ENCODE measurements at places on chromosomes 4 and X.
A peak's percentile ranks its signal among the peaks of the same experiment; 100 is the strongest.

- DNase-seq = no peak
Measured at GRCh38 chrX:155094468-155095061, 23.3 kb downstream of the BRCC3 start.

- DNase-seq = no peak
Measured at GRCh38 chr4:21726255-21726815, 222.2 kb downstream of the KCNIP4 start.

- peak; percentile 92 for DNase-seq
Measured at GRCh38 chrX:63754860-63755579, 30.0 kb downstream of the ARHGEF9 start.

DNA sequence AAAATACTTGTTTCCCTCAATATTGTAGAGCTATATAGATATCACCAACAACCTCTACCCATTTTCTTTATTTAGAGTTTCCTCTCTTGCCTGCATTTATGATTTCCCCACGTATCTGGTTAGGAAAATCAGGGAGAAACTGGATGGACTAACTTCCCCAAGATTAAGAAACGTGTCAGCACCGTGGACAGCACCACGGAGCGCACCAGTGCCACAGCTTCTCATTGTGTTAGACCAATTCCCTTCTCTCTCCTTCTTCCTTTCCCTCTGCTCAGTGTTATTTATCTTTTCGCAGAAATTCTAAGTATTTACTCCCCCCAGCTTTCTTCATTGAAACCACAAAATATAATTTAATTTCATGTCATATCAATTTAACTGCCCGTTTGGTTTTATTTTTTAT, 568.6 kb upstream of the BOD1L1 start:
- no peak for DNase-seq

GRCh38 chr4:145216535-145216934, 36.1 kb upstream of the OTUD4 start:
- no peak for DNase-seq

DNA sequence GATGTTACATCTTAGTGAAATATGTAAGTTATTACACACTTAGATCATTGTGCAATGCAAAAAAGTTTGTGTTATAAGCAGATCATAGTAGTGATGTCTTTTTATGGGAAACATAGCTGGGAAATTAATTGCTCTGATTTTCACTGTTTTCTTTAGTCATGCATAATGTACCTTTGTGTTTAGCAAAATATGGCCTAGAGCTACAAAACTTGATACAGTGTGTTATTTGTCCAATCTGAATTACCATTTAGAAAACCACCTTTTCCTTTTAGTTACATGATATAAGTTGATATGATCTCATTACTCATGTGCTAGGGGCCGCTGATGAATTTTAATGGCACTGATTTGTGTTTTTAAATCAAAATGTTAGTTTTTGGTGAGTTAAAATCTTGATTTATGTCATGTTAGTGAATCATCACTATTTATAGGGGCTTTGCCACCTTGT, 2.0 kb downstream of the BMPR1B start:
- DNase-seq = no peak

- DNase-seq = no peak
Measured at GRCh38 chrX:72094894-72095293, 36.8 kb downstream of the RTL5 start.

DNA sequence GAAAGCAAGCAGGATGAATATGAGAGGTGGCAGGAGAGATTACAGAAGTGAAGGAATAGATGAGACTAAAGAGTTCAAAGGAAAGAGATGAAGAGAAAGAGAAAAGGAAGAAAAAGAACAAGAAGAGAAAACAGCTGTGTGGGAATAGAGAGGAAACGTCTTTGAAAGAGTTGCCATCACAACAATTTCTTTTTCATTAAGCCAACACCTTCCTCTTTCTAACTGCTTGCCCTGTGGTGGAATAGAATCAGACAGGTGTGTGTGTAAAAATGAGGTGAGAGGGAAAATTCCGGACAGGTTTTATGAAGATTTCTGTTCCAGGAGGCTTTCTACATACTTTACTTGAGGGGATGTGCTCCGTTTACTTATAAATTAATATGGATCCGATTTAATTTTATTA, 28.8 kb downstream of the DTHD1 start:
- DNase-seq = no peak

DNA sequence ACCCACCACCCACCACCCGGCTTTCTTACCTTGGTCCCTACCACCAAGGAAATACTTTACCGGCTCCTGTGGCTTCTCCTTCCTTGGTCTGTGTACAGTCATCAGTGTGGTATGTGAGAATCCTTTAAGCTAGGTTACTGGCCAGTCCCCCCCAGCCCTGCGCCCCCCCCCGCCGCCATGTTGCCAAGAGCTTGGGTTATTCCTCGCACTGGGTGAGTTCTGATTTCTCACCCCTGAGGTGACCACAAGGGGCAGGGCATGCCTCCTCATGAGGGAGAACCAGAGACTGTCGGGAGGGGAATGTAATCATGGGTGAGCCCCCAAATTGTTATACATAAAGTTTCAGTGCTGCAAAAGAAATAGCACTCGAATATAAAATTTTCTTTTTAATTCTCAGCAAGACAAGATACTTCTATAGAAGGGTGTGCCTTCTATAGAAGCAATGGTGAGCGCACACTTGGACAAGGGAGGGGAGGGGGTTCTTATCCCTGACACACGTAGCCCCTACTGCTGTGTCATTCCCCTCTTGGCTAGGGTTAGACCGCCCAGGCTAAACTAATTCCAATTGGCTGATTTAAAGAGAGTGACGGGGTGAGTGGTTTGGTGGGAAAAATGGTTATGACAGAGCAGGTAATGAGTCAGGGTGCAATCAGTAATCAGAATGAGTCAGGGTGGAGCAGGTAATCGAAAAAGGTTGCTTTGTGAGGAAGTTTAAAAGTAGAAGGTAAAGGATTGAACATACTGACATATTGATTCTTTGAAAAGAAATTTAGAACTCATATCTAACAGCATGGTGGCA, 133.2 kb downstream of the KDM6A start:
- no peak for DNase-seq

DNA sequence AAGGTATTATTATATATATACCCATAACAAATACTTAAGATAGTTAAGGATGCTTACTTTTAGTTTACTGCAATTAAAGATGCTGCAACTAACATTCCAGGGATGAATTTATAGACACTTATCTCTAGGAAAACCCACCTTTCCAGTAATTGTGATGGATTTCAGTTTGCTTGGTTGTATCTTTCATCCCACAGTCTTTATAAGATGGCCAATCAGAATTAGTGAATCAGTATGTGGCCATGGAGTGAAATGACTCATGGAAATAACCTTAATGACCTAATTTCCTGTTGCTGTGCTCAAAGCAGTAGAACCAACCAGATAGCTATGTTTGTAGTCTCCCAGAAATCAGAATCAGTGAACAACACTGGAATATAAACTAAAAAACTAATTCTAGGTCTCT, 26.4 kb downstream of the MOSPD2 start:
- no peak for DNase-seq

DNA sequence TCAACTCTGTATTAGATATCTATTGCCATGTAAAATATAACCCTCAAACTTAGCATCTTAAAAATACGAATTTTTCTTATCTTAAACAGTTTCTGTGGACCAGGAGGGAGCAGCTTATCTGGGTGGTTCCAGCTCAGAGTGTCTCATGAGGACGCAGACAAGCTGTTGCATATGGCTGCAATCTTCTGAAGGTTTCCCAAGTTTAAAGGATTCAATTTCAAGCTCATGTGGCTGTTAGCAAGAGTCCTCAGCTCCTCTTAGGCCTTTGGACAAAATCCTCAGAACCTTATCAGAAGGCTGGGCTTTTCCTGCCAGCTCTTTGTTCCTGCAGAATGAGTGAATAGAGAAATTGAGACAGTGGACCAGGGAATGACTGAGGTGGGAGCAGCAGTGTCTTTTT, 2.8 kb upstream of the CTSO start:
- no peak for DNase-seq

GRCh38 chr4:89301902-89302301, 5.7 kb downstream of the GPRIN3 start:
- DNase-seq = no peak

GRCh38 chr4:6859543-6859942, 50.1 kb upstream of the TBC1D14 start:
- no peak for DNase-seq

GRCh38 chrX:39969819-39970504, 127.8 kb downstream of the BCOR start:
- no peak for DNase-seq

- DNase-seq = no peak
Measured at GRCh38 chr4:3869174-3869572, 103.0 kb downstream of the ADRA2C start.

DNA sequence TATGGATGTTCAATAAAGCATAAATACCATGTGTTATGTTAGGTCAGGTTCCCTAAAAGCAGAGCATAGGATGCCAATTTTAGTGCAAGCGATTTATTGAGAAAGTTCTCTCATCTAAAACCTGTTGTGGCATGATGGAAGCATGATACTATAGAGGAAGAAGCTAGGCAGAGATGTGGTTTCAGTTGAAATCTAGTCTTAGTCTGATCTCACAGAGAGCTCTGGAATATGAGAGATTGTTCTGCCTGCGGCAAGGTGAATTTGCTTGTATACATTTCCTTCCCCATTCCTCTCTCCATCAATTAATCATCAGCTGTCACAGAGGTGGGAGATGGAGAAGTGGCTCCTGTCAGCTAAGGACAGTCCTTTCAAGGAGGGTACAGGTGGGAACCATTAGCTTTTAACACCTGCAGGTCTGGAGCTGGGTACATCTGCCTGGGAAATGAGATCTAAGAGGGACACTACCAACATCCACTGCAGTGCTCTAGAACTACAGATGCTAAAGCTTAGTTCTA, 252.4 kb downstream of the CFAP299 start:
- DNase-seq = no peak

DNA sequence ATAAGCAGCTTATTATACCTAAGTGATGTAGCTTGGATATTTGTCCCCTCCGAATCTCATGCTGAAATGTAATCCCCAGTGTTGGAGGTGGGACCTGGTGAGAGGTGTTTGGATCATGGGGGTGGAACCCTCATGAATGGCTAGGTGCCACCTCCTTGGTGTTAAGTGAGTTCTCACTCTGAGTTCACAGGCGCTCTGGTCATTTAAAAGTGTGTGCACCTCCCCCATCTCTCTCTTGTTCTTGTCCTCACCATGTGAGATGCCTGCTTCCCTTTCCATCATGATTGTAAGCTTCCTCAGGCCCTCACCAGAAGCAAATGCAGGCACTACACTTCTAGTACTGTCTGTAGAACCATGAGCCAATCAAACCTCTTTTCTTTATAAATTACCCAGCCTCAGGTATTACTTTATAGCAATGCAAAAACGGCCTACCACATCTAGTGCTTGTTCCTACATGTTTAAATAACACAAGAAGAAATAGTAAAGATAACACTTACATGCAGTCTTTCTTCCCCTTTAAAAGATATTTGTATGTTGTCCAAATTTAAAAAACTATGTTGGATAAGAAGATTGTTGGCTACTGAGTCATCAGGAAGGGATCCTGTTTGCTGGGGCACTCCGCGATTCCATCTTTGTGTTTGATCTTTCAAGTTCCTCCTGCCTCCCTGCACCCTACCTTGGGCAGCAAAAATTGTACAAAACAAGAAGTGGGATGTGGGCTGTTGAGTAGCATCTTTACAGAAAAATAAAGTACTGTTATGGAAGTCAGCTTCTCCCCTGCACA, 29.7 kb downstream of the PPP1R2C start:
- no peak for DNase-seq

DNA sequence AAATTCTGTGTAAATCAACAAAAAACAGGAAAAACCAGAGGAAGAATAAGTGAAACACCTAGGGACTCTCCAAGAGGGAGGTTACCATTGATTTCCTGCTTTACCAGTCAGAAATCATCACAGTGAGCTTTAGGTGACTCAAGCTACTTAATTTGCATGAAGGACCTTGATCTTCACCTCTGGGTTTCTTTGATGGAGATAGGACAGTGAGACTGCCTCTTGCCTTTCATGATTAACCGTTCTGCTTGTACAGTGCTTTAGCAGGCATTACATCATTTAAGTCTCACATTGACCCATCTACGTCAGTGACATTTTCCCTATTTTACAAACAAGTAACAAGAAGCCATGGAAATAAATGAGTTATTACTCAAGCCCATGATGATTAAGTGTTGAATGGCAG, 3.4 kb upstream of the GK start:
- no peak for DNase-seq

- peak; percentile 59 for DNase-seq
Measured at GRCh38 chr4:186144946-186145569, 40.6 kb downstream of the FAM149A start.

- DNase-seq = no peak
Measured at GRCh38 chr4:74990276-74990875, 57.5 kb downstream of the PARM1 start.

GRCh38 chrX:1084689-1085088, 127.8 kb downstream of the CRLF2 start:
- DNase-seq = no peak

GRCh38 chr4:8756816-8757215, 114.8 kb downstream of the HMX1 start:
- no peak for DNase-seq

DNA sequence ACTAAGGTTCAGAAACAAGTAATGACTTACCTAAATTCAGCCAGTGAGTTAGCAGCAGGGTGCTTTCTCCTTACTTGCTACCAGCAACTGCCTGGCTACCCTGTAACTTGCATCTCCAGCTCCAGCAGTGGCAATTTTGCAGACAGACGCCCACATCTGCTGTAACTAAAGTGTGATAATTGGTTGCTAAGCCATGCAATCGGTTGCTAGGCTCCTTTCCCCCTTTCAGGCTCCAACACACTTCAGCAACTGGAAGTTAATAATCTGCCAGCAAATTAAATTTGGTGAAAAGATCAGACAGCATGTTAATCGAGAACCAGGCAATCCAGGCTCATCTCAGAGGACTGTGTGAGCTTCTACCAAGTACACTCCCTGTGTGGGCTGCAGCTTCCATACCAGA, 24.2 kb upstream of the ARHGEF9 start:
- peak; percentile 0 for DNase-seq

DNA sequence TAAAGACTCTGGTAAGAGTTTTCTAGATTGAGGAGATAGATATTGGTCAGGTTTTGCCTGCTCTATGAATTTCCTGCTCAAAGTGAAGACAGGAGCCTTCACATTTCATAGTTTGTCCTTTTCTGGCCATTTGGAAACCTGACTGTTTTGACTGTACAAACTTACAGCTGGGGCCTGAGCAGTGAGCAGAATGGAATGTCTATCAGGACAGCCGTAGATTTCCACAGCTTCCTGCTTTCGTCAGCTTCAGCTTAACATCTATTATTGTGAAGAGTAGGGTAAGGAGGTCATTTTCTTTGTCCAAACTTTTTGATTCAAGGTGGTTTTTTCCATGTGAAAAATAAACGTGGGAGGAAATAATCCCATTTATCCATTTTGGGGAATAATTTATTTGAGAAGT, 124.3 kb upstream of the DIPK2B start:
- no peak for DNase-seq

DNA sequence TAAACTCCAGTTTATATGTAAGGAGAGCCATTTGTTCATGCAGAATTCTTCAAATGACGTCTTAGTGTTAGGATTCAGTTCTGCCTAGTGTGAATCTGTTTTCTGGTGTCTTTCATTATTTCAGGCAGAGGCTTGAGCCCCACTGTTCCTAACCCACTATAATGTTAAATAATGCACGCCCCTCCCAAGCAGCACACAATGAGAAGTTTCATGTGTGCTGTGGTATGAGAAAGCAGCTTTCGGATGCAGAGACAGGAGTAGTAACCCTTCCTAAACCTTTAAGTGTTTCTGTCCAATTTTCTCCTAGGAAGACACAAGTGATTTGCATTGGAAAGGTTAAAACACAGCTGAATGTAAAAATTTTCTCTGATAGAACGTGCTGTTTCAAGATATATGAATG, 54.5 kb downstream of the TRIM2 start:
- DNase-seq = no peak

GRCh38 chrX:38166478-38167083, 54.1 kb downstream of the SRPX start:
- no peak for DNase-seq

- no peak for DNase-seq
Measured at GRCh38 chrX:44274096-44274495, 69.4 kb downstream of the EFHC2 start.
